ENCODE measurements at places on chromosomes 1 and 21.
A peak's percentile ranks its signal among the peaks of the same experiment; 100 is the strongest.

DNA sequence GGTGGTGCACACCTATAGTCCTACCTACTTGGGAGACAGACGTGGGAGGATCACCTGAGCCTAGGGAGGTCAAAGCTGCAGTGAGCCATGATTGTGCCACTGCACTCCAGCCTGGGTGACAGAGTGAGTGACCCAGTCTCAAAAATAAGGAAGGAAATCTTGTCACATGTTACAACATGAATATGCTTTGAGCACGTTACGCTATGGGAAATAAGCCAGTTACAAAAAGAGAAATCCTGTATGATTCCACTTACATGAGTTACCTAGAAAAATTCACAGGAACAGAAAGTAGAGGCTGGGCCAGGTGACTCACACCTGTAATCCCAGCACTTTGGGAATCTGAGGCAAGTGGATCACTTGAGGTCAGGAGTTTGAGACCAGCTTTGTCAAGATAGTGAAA is 6.7 kb upstream of the PADI6 start:
- DNase-seq: no peak

DNA sequence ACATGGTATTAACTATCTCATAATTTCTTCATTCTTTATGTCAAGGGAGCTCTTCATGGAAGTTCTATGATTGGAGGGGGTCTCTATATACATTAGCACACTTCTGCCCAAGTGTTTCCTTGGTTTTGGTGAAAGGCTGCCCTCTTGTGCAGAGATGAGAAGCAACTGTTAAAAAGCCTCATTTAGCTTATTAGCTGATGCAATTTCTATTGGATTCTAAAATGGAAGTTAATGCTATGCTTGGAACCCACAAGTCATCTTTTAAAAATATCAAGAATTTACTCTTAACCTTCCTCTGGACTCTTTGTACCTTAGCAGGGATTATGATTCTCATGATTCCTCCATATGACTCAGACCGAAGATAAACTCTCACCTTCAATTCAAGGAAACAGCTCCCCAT is 328.9 kb downstream of the PTBP2 start:
- no peak for DNase-seq

- DNase-seq: no peak
Observed at GRCh38 chr21:46063227-46063626, 34.7 kb upstream of the COL6A2 start.

DNA sequence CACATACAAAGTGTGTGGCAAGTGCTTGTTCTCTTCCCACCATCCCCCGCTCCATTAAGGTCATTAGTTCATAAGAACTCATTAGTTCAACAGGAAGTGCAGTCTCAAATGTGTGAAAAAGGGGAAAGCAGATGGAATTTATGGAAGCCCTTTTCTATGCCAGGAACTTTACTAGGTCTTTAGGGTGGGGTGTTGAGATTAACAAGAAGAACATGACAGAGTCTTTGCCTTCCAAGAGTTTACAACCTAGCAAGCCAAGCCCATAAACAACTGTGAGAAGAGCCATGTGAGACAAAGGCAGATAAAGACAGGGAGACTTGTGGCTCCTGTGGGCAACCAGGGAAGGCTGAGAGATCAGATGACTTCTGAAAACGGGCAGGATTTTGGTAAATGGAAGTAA is 21.4 kb downstream of the PLEKHA6 start:
- DNase-seq: no peak

DNA sequence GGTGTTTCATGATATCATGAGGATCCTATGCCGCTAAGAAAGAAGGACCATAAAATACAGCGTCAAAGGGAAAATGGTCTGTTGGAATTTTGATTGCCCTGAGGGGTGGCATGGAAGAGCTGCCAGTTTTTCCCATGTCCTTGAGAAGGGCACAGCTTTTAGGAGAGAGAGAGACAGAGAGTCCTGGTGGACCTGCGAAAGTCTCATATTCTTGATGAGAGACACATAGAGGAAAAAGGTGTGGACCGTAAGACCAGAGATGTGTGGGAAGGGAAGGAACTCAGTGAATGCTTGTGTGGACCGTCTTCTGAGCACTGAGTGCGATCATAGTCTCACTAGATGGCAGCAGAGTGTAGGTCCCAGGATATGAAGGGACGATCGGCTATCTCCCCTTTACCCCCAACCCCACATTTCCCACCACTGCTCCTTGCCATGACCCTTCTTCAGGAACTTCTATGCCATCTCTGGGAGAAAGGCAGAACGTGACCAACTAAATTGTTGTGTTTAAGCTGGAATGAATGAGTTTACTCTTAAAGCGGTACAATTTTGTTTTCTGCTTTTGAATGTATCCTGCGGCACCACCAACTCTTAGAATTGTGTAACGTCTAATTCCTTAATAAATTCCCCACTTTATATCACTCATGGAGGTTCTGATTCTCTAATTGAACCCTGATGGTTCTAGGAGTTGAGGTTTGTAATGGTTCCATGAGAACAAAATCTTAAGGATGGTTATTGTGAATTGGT is 117.7 kb downstream of the CTH start:
- peak; percentile 4 for DNase-seq

GRCh38 chr21:26972192-26972591 is 5.3 kb upstream of the ADAMTS5 start:
- DNase-seq: no peak

DNA sequence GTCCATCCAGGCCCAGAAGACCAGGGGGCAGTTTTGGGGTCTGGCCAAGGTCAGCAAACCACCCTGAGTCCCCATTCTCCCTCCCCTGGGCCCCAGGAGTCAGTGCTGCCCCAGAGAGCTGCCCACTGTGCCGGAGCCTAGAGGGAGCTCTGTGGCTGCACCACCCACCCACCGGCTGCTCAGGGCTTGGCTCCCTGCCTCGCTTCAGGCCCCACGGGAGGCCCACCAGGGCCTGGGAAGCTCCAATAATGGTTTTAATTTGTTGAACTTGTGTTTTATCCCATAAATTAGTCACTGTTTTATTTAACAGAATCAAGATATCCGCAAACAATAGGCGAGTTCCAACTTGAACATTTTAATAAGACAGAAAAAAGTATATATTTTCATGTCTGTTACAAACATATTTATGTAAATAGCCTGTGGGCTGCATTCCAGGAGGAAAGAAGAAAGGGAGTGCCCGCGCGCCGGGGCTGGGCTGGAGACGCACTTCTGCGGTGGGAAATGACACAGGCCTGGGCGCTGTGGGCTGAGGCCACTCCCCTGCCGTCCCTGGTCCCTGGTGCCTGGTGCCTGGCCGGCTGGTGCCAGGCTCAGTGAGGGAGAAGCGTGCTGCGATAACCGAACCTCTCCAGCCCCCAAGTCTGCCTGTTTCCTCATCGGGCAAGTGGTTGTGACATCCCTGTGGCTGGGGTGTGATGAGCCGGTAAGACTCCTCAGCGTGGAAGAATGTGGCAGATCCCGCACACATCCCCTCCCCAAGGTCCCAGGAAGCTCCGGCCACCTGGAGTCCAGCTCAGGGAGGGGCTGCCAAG is 160.5 kb downstream of the PEX14 start:
- no peak for DNase-seq

DNA sequence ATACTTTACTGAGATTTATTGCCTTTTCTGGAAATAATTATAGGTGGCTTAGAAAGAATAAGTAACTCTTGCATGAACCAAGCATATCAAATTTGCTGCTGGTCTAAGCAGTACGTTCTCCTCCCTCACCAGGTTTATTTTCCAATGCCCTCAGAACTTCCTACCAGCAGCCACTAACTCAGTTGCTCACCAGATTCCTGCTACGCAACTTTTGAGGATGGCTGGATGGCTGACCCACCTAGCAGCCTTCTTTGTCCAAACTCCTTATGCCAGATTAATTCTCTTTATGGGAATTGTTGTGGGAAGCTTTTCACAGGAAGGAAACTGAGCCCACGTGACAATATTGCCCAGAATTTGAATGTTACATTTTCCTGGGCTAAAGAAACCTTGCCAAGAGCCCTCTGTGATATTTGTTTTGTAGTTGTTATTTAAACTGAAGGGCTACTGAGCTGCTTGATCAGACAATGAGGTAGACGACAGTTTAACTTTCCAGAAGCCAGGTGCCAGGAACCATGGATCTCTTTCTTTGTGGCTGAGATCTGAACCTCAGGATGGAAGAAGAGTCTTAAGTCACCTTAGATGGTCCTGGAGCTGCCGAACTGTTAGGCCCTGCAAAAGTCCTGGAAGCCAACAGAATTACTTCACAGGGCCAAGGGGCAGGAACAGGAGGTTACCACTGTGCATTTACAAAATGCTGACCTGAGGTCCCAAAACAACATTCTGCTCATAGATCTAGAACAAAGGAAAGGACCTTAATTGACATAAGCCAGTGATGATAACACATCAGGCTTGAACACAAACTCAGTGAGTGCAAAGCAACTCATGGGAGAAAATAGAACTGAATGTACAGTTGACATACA is 85.5 kb upstream of the ATP1A1 start:
- no peak for DNase-seq

DNA sequence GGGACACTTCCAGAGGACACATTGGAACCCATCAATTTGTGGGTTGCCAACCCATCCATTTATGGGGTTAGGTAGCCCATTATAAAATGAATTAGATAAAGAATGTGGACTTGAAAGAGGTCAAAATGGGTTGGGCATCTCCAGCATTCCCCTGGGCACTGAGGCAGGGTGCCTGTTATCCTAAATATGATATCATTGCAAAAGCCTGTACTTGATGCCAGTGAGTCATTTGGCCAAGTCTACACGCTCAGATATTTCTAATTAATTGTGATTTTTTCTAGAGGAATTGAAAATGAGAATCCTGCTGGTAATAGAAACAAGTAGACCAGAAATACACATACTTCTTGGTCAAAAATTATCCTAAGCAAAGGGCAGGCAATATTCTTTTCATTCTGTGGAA is 21.9 kb upstream of the NBL1 start:
- no peak for DNase-seq

DNA sequence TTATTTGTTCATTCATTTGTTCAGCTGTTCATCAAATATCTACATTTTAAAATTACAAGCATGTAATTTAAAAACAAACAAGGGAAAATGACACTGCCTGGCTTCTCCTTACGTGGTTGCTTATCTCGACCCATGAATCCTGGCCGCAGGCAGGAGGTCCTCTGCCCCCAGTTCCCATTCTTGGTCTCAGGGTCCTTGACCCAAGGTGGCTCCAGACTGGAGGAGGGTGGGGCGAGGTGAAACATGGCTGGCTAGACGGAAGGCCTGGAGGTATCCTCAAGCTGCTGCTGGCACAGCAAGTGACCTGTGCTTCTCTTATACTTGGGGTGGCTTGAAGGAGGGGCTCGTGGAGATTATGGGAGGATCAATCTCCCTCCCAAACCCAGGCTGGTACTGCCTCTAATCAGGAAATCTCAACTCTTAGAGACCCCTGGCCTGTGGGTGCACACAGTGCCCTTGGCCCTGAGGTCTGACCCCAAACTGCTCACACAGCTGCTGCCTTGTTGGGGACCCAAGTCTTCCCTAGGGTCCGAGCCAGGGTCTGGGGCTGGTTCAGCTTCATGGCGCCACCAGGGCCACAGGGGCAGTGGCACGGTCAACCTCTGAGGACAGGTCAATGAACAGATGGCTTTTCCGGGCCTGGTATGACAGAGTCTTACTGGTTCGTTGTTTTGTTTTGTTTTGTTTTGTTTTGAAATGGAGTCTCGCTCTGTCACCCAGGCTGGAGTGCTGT is 63.7 kb downstream of the SCCPDH start:
- no peak for DNase-seq

DNA sequence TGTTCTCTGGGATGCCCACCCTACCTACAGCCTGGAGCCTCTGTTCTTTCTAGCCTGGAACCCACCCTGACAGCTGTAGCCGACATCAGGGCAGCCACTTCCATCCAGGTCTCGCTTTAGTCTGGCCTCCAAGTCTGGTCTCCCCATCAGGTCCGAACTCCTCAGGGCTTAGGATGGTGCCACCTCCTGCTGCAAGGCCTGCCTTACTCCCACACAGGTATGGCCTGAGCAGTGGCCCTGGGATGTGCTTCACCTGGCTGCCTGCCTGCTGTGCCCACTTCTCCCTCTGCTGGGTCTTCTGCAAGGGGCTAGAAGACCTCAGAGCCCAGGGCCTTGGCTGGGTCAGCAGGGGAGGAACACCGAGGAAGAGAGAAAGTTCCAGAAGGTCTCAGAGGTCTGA is 35.7 kb upstream of the MAGOH start:
- no peak for DNase-seq

GRCh38 chr1:37776946-37777516 is 12.1 kb upstream of the EPHA10 start:
- DNase-seq: no peak

DNA sequence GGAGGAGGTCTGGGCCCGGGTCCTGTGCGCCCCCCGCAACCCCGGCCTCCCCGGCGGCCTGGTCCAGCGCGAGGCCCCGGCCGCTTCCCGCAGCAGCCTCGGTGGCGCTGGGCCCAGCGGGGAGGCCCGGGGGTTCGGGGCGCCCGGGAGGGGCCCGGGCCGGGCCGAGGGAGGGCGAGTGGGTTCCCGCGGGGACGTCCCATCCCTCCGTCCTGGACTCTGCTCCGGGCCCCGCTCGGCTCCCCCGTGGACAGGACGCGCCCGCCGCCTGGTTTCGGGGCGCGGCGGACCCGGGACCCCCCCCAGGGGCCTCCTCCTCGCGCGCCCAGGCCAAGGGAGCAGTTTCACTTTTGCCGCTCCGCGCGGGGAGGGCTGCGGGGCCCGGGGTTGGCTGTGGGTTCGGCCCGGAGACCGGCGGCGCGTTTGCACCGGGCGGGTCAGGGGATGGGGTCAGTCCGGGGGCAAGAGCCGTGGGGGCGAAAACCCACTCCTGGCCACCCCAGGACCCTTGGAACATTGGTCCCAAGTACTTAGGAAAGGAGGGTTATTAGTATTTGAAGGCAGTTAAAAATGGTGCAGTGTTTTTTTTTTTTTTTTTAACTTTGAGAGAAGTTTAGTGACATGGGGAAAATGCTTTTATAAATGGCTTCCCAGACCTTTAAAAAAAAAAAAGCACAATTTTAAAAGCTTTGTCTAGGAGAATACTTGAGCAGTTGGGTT is 677 bp downstream of the AGPAT3 start:
- peak; percentile 85 for DNase-seq

- no peak for DNase-seq
Observed at GRCh38 chr1:231041719-231042261, 1.7 kb upstream of the FAM89A start.

DNA sequence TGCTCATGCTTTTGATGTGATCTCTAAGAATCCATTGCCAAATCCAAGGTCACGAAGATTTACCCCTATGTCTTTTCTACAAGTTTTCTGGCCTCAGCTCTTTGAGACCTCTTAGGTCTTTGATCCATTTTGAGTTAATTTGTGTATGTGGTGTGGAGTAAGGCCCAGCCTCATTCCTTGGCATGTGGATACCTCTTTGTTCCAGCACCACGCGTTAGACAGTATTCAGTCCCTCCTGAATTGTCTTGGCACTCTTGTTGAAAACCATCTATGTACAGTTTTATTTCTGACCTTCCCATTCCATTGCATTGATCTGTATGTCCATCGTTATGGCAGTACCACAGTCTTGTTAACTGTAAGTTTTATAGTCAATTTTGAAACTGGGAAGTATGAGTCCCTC is 8.0 kb upstream of the FTCD start:
- DNase-seq: no peak

DNA sequence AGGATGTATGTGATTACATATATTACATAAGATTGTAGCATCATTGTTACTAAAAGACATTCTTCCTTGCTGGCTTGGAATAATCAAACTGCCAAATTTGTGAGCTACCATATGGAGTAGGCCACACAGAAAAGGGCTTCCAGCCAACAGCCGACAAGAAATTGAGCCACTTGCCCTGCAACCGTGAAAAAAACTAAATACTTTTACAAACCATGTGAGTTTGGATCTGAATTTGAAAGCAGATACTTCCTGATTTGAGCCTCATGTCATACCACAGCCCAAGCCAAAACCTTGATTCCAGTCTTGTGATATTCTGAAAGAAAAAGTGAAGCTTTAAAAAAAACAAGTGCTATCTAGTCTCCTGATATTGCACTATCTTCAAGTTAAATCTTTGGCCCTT is 55.6 kb upstream of the PRMT6 start:
- DNase-seq: no peak

GRCh38 chr1:2465371-2466269 is 10.5 kb upstream of the PLCH2 start:
- no peak for DNase-seq

Measured in GM19239 (cell line).